Left renal pelvis (tissue), 4 donors: ENCODE measurements at places on chromosomes 5 and 9.

DNA sequence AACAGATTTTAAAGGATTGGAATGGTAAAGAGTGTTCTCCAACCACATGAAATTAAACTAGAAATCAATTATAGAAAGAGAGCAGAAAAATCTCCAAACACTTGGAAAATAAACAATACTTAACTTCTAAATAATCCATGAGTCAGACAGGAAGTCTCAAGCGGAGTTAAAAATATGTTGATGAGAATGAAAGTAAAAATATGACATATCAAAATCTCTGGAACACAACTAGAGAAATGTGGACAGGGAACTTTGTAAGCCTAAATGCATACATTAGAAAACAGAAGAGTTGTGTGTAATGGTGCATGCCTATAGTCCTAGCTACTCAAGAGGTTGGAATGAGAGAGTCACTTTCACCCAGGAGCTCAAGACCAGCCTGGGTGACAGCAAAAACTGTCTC is 47.9 kb upstream of the ZNF618 start:
- DNase-seq: no peak

DNA sequence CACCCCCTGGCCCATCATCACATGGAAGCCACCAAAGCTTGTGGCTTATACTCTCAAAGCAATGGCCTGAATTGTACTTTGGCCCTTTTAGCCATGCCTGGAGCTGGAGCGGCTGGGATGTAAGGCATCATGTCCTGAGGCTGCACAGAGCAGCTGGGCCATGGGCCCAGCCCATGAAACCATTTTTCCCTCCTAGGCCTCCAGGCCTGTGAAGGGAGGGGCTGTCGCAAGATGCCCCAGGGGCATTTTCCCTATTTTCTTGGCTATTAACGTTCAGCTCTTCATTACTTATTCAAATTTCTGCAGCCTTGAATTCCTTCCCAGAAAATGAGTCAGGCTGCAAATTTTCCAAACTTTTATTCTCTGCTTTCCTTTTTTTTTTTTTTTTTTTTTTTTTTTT is 27.7 kb downstream of the FST start:
- no peak for DNase-seq

- DNase-seq: no peak
These were observed 747.1 kb downstream of the CETN3 start for GRCh38 chr5:89662499-89662898.

GRCh38 chr5:1748271-1748670 is 51.4 kb downstream of the MRPL36 start:
- DNase-seq: no peak

DNA sequence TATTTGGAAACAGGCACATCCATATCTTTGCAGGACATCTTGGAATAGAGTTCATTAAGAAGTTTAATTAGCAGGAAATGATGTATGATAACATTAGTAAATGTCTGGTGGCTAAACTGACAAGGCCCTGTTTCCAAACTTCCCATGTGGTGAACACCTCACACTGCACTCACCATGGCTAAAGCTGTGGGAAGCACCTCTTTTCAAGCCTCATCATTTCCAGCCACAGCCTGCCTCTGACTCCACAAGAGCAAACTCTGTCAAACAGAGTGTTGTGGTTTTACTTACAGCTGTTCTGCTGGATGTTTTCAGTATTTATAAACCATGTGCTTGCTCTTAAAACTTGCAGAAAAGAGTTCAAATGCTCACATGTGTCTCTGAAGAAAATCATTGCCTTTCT is 14.9 kb upstream of the NDUFB6 start:
- DNase-seq: no peak

- no peak for DNase-seq
These were observed 523.9 kb downstream of the CETN3 start for GRCh38 chr5:89885670-89886069.
